KBM-7 (cell line): ENCODE measurements at places on chromosomes 12 and 14.

- no peak for DNase-seq
Measured at GRCh38 chr12:12883369-12884001, 7.9 kb upstream of the GPRC5A start.

DNA sequence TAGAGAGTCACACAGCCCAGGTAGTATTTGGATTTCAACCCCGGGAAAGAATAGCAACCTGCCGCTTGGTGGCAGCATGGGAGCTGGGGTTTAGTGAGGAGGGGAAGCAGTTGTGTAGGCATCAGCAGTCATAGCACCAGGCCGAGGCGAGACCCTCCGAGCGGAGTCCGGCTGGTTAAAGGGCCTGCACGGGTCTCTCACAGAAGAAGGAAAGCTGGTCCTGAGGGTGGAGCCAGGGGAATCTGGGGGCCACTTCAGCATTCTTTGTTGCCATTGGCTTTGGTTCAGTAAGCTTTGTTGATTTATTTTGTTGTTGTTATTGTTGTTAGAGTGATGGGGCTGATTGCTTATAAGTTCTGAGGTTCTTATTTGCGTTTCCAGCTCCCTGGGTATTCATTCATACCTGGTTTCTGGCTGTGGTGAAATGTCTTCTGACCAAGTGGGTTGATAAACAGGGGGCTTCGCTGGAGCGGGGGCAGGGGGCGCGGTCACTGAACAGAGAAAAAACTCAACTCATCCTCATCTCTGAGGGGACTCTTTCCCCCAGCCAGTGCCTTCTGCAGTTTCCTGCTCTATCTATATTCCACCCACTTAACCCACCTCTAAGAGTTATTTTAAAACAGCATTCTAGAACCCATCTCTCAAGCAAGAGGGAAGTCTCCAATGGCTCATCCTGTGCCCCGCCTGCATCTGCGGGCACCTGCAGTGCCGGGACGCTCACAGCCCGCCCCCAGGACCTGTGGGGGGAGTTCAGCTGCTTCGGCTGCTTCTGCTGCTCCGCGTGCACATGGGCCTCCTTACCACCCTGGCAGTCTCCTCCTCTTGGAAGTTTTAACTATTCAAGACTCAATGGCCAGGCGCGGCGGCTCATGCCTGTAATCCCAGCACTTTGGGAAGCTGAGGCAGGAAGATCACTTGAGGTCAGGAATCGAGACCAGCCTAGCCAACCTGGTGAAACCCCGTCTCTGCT, 11.6 kb downstream of the CKB start:
- DNase-seq, result no peak

- DNase-seq, result no peak
Measured at GRCh38 chr12:56995201-56995929, 11.0 kb downstream of the ZBTB39 start.

DNA sequence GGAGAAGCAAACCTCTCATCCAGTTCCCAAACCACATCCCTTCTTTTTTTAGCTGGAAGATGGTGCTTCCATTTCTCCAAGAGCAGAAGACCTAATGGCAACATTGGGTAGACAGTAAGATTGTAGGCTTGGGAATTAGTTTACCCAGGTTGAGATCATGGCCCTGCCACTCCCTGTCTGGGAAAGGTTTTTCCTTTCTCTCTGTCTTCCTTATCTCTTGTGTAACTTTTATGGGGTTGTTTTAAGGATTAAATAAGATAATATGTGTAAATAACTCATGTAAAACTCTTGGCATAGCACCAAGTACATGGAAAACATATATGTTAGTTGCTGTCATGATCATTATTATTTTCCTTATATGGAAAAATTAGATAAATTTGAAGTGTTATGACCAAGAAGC, 23.2 kb upstream of the PSMA6 start:
- DNase-seq, result no peak

DNA sequence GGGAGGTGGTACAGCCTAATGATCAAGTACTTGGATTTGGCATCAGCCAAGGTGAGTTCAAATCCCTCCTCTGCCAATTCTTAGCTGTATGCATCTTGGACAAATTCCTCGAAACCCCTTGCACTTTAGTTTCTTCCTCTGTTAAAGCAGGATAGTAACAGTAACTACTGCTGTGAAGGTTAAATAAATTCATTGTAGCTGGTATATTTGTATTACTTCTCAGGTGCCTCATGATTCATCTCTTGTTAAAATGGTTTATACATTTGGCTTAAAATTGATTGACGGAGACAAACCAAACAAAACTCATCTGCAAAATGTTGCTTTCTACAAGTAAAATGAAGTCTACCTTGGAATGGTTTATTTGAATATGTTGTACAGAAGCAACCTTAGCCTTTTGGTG, 2.3 kb upstream of the PTPRB start:
- no peak for DNase-seq

DNA sequence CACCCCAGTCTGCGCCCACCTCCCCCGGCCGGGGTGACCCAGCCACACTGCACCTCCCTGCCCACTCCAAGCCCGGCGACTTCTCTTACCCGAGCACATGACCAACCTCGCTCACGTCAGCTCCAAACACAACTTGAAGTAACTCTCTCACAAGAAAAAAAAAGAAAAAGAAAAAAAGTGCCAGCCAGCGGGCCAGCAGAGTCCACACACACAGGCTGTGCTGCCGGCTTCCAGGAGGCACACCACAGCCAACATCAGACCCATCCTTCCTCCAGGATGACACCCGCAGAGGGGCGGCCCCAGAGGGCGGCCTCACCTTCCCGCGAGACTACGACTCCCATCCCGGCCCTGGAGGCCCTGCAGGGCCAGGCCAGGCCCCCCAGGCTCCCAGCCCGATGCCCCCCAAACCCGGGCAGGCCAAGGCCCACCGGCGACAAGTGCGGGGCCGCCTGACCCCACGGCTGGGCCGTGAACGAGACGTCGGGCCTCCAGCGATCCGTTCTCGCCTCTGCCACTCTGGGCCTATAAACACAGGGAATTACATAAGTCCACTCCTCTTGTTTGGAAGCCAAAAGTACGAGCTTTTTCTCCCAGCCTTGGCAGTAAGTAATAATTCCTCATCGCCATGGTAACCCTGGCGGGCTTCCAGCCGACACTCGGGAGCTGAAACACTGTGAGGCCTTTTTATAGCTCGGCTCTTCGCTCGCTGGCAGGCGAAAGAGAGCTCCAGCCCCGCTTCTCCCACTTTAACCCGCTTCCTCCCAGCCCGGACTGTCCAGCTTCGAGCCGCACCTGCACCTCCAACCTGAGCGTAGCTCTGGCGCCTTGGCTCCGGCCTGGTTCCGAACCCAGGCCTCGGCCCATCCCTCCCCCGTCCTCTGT, 49.1 kb downstream of the NCOR2 start:
- DNase-seq, result peak; percentile 83

DNA sequence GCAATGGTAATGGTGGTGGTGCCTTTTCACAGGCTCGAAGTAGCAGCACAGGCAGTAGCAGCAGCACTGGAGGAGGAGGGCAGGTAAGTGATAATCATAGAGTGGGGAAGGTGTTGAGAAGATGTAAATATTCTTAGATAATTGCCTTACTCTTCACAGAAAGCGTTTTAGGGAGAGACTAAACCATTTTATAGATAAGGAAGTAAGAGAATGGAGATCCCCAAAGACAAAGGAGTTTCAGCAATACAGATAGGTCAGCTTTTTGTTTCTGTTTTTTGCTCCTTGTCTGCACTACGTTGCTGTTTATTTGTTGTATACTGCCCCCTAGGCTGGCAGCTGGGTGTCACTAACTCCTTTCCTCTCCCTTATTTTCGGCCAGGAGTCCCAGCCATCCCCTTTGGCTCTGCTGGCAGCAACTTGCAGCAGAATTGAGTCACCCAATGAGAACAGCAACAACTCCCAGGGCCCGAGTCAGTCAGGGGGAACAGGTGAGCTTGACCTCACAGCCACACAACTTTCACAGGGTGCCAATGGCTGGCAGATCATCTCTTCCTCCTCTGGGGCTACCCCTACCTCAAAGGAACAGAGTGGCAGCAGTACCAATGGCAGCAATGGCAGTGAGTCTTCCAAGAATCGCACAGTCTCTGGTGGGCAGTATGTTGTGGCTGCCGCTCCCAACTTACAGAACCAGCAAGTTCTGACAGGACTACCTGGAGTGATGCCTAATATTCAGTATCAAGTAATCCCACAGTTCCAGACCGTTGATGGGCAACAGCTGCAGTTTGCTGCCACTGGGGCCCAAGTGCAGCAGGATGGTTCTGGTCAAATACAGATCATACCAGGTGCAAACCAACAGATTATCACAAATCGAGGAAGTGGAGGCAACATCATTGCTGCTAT, 2.0 kb downstream of the SP1 start:
- peak; percentile 76 for DNase-seq

DNA sequence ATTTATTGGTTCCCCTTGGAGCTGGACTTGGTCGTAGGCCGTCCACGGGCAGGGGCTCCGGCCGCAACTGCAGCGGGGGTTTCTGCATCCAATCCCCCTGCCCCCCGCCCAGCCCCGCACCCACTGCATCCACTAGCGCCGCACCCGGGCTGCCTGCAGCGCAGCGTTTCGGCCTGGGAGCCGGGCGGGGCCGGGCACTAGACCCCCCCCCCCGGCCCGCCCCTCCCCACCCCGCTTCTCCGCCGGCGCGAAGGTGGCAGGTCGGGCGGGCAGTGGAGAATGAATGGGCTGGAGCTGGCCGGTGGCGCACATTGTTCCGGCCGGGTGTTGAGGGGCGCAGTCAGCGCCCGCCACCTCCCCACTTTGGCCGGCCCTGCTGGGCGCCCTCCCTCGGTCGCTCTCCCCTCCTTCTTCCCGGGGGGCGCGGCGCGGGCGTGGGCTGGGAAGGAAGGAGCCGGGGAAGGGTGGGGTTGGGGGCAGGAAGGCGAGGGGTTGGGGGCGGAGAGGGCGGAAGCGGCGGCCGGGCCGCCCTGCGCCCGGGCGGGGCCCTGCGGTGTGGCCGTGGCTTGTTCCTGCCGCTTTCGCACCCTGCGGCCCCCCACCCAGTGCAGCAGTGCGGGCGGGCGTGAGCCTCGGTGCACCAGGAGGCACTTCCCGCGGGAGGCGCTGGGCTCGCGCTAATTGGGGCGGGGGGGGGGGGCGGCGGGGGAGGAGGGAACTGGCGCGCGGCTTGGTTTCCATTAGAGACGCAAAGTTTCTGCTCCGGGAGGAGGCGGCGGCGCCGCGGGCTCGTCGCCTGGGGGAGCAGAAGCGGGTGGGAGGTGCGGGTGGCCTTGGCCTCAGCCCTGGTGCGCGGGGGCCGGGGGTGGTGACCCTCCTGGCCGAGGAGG, 841 bp downstream of the CALM1 start:
- DNase-seq, result peak; percentile 54

GRCh38 chr12:109775172-109775881, 57.9 kb downstream of the TRPV4 start:
- peak; percentile 70 for DNase-seq

DNA sequence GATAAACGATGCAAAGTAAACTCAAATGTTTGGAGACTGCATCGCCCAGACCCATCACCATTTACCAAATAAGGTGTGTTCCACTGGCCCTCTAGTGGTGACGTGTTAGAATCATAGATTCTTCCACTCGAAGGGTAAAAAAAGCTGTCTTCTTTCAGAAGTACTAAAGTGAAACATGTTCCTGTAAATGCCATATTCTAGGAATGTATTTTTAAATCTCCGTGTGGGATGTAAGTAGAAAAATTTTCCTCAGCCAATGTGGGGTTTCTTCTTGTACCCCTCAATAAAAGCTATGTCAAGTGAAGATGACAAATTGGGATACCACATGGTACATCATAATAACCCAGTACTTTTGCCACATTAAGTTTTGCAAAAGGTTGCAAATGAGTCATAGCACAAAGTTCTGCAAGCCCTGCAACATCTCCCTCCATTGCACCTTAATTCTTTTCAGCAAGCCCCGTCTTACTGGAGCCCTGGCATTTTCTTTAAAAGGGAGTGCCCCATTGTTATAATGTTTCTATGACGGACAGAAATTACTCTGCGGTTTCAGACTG, 100.8 kb downstream of the CCER1 start:
- DNase-seq, result peak; percentile 15

DNA sequence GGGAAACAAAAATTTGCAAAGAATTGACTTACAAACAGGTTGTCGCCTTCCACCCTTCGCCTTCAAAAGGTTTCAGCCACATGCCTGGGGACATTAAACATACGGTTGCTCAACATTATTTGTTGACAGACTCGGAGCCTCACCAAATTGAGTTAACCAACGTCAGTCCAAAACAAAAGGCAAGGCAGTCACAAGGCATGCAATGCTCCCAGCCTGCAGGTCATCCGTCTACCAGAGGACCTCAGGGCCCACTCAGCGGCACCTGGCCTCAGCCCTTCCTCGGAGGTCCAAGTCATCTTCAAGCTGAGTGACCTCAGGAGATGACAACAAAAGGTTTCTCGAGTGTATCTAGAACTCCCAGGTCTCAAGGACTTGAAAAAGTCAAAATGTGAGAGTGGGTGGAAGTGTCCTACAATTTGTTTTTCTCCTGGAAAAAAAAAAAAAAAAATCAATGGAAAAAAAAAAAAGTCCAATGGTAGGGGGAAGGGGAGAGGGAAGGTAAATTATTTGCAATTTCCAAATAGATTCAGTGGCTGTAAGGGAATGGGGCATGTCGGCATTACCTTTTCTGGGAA, 64.3 kb downstream of the KDM2B start:
- DNase-seq, result no peak

- no peak for DNase-seq
Measured at GRCh38 chr12:129258781-129259318, 405.6 kb downstream of the GLT1D1 start.

DNA sequence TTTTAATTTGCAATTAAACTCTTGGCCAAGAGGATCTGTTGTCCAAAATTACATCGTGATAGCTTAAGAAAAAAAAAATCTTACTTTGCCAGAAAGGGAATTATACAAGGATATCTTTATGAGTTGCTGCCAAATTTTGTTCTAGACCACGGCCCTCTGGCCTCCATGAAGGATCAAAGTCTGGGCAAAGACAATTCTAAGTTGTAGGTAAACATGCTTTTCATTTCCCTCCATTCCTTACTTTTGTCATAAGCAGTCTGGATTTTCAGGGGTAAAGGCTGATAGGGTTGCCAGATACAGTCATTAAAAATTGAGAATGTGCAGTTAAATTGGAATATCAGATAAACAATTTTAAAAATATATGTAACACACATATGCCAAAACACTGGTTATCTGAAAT, 135.1 kb downstream of the MON2 start:
- DNase-seq, result no peak
